Neural crest cell (in vitro differentiated cells): ENCODE measurements at places on chromosomes 11 and 22. TPM values are rescaled to one million over a fixed set of nuclear protein-coding genes. Genes with fewer than 3 reads are reported as not detected.
A peak's percentile ranks its signal among the peaks of the same experiment; 100 is the strongest.

GRCh38 chr11:69574608-69575255, 66.2 kb upstream of the CCND1 start:
- no peak for DNase-seq

GRCh38 chr22:41048791-41049717, 43.3 kb upstream of the EP300 start:
- DNase-seq: peak; percentile 23

DNA sequence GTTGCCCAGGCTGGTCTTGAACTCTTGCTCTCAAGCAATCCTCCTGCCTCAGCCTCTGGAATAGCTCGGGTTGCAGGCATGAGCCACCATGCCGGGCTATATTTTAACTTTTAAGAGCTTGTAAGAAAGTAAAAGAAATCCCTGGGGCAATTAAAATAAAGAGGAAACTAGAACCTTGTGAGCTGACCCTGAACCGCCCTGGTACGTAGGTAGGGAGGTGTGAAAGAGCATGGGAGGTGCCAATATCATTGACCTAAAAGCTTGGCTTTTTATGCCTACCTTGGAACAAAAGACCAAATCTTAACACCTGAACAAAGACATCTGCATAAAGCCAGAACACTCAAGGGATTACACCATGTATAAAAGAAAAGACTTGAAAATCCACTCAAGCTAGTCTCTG, 595.1 kb downstream of the SOX6 start:
- no peak for DNase-seq

GRCh38 chr11:19444231-19444630, 203.5 kb upstream of the E2F8 start:
- no peak for DNase-seq

GRCh38 chr11:79208126-79208525, 232.7 kb downstream of the TENM4 start:
- DNase-seq: no peak

- DNase-seq: no peak
Measured at GRCh38 chr11:105856954-105857353, 165.1 kb downstream of the MSANTD4 start.

DNA sequence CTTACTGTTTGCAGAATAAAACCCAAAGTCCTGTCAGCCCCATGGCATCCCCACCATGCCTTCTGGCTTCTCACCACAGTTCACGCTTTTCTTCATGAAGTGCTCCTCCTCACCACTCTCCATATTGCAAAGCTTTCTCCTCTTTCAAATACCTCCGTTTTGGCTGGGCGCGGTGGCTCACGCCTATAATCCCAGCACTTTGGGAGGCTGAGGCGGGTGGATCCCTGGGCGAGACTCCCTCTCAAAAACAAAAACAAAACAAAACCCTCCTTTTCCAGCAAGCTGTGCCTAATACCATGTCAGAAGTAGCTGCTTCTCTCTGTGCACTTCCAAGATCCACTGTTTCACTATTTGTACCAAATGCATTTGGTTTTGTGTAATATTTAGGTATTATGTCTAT, 6.7 kb downstream of the BACE1 start:
- no peak for DNase-seq

GRCh38 chr11:28412029-28412428, 303.8 kb downstream of the METTL15 start:
- DNase-seq: no peak

DNA sequence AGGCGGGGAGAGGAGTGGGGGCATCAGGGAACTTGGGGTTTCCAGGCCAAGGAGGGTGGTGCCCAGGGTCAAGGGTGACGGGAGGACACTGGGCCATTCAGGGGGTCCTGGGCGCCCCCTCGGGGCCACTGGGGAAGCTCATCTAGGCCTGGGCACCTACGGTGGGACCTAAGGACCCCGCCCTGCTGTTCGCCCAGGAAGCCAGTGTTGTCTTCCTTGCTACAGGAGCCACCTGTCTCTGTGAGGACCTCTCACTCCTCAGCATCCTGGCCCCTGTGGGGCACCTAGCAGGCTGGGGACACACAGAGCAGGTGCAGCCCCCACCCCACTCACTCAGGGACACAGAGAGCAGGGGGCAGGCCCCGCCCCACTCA, 191.6 kb downstream of the IGLL1 start:
- no peak for DNase-seq

- DNase-seq: no peak
Measured at GRCh38 chr11:396948-397548, 3.0 kb downstream of the PKP3 start.

DNA sequence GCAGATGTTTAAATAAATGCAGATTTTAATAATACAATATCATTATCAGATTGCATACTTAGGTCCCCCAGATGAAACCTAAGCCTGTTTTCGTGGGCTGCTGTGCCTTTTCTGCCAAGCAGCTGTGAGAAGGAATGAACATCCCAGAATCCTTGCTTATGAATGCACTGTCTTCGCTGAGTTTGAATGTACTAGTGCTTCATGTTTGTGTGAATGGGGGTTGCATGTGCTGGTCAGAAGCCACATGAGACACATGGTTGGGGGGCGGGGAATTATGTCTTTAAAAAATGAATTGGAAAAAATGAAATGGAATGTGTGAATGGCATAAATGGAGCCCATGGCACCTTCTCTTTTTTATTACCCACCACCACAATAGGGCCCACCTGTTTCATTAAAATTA, 125.4 kb upstream of the HSD17B12 start:
- DNase-seq: no peak

MMP3 gene
- not detected in 2 replicates for total RNA-seq

SYT12 gene
- total RNA-seq: 0.44 and 0.48 TPM in 2 replicates

DNA sequence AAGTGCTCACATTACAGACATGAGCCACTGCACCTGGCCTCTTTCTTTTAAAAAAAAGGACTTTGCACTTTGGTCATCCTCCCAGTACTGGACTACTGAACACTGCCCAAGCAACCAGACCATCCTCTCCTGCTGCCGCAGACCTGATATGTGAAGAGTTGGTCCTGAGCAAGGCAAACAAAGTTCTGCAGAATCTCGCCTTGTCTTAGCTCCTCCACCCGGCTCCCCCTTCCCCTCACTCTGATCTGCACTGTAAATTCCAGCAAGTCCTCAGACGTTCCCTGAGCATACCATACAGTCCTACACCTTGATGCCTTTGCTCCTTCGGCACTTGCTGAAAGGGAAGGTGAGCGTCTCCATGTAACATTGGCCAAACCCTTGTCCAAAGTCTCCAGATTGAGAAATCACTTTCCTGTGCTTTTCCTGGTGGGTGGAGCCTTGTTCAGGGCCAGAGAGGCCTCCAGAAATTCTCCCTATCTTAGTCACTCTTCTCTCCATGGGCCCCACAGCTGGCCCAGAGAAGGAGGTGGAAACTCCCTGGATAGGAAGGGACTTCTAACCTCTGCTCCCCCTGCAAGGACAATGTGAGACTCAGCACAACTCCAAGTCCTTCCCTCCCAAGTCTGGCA, 47.0 kb upstream of the TIMP3 start:
- no peak for DNase-seq

DNA sequence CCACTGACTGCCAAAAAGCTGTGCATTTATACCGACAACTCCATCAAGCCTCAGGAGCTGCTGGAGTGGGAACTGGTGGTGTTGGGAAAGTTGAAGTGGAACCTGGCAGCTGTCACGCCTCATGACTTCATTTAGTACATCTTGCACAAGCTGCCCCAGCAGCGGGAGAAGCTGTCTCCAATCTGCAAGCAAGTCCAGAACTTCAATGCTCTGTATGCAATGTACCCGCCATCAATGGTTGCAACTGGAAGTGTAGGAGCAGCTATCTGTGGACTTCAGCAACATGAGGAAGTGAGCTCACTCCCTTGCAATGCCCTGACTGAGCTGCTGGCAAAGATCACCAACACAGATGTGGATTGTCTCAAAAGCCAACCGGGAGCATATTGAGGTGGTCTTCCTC, at the start of gene SLC22A25:
Gene SLC22A25, minus strand, starts transcription at position 67 of the 400 bp plus-strand sequence. CDS start 13,947 bp downstream, outside the sequence.
- DNase-seq: no peak

DNA sequence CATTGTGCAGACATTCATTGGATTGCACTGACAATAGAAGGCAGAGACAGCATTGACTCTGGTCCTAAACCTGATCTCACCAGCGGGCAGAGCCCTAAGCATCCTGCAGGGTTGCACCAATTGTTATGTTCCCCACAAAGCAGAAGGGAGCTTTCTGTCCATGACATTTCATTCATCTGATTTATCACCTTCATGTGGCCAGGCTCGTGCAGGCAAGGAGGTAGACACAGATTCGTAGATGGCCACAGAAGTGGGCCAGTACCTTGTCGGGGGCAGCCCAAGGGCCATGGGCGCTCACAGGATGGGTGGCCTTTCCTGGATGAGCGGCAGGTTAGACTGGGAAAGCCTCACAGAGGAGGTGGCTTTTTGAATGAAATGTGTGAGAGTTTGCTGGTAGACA, 2.9 kb downstream of the TSKU start:
- DNase-seq: no peak

DNA sequence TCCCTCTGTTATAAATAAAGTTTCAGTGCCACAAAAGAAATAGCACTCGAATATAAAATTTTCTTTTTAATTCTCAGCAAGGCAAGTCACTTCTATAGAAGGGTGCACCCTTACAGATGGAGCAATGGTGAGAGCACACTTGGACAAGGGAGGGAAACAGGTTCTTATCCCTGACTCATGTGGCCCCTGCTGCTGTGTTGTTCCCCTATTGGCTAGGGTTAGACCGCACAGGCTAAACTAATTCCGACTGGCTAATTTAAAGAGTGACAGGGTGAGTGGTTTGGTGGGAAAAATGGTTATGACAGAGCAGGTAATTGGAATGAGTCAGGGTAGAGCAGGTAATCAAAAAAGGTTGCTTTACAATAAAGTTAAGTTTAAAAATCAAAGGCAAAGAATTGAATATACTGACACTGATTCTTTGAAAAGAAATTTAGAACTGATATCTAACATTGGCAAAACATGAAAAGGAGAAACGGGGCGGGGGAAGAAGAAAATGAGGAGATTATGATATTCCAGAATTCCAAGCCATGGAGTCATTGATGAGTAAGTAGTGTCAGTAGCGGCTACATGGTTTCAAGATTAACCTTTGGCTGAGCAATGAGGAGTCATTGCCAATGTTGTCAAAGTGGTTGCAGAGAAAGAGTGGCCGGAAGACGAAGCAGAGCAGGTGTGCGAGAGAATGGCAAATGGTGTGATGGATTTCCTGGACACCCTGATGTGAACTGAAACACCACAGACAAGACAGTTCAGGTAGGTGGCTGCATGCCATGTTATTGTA, 48.4 kb upstream of the MRGPRX1 start:
- DNase-seq: no peak

DNA sequence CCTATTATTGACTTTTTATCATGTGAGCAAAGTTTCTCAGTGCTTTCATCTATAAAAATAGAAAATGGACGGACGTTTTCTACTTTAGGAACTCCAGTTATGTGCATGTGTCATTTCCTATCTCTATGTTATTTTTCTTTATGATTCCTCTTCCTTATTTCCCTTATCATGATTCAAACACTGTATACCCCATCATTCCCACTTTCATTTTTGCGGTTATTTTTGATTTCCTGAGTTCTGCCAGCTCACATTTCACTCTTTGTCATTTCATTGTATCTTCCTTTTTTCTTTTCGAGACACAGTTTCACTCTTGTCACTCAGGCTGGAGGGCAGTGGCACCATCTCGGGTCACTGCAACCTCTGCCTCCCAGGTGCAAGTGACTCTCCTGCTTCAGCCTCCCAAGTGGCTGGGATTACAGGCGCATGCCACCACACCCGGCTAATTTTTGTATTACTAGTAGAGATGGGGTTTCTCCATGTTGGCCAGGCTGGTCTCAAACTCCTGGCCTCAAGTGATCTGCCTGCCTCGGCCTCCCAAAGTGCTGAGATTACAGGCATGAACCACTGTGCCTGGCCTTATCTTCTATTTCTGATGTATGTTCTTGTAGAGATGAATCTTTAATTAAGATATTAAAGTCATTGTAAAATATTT, 21.5 kb downstream of the C11orf58 start:
- no peak for DNase-seq

GRCh38 chr11:5071799-5072198, 2.4 kb downstream of the OR52E1 start:
- DNase-seq: no peak

DNA sequence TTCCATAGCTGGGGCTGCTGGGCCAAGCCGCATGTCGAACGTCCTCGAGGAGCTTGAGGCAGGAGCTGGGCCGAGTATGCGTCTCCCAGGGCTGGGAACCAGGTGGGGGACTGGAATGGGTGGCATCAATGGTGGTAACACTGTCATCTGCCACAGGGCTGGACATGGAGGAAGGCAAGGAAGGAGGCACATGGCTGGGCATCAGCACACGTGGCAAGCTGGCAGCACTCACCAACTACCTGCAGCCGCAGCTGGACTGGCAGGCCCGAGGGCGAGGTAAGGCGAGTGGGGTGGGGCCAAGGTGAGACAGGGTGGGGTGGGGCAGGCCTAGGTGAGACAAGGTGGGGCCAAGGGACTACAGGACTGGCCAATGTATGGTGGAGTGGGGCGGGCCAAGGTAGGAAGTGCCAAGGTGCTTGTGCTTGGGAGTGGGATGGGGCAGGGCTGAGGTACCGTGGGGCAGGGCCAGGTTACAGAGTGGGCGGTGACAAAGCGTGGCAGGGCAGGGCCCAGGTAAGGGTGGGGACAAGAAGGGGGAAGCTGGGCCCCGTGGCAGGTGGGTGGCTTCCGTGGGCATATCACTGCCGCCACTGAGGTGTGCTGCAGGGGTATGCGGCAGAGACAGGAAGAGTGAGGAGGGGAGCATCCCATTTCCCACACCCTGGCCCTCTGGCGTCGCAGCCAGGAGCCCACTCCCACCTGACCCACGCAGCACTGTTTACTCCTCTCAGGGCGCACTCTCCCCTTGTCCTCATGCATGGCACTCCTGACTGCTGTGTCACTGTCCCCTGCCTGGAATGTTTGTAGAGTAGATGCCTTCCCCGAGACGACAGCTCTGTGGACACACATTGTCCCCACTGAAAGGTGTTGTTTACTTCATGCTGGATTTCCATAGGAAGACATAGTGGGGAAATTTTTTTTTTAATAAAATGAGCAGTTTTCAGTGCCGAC, 27.5 kb upstream of the DGCR8 start:
- DNase-seq: no peak

DNA sequence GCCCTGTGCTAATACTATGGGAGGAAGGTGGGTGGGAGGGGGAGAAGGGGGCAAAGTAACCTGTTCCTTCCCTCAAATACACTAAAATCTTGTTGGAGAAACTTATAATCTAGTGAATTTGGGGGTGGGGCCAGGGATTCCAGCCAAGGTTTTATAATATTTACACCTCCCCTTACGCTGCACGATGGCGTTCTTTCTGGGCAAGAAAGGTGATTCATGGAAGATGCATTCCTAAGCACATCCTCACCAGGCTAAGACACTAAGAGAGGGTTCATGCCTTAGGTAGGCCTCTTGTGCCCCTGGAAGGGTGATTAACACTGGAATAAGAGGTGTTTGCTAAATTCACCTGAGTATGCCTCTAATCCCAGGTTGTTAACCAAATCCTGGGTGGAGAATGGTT, 82.6 kb downstream of the BARX2 start:
- DNase-seq: no peak

DNA sequence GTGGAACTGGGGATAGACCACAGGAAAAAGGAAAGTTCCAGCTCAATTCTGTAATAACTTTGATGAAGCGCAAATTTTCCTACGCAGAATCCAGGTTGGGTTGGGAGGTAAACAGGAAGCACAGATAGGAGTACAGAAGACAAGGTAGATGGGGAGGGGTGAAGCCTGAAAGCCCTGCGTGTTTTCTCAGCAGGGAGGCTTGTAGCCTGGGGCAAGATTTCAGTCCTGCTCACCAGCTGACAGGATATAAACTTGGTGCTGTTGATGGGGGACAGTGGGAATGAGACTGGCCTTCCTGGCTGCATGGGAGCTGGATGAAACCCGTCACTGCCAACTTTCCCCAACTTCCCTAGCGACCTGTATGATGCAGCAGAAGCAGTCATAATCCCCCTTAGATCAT, 114.9 kb downstream of the ARHGAP32 start:
- no peak for DNase-seq

GRCh38 chr22:48564995-48565394, 1262.7 kb downstream of the BRD1 start:
- no peak for DNase-seq
